Mammary epithelial cell (primary cell): ENCODE measurements at places on chromosomes 3 and 15.

DNA sequence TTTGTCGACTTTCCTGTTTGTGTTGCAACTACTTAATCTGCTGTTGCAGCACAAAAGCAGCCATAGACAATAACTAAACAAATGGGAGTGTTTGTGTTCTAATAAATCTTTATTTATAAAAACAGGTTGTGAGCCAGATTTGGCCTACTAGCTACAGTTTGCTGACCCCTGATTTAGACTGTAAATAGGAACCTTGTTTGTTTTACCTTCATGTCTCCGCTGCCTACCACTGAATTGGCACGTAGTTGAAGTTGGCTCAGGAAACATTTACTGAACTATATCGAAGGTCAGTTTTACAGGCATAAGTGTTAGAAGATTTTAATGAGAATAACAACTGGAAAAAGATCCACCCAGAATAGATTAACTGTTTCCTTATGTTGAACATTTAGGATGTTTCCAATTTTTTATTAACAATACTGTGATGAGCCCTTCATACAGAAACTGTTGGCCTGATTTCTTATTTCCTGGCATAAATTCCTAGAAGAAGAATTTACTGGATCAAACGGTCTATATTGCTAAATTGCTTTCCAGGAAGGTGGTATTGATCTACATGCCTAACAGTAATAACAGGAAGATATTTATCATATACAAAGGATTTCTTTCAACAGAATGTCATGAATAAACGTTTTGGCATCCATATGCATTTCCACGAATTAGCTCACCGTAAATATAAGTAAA is 156.2 kb upstream of the NR2E3 start:
- no peak for DNase-seq

DNA sequence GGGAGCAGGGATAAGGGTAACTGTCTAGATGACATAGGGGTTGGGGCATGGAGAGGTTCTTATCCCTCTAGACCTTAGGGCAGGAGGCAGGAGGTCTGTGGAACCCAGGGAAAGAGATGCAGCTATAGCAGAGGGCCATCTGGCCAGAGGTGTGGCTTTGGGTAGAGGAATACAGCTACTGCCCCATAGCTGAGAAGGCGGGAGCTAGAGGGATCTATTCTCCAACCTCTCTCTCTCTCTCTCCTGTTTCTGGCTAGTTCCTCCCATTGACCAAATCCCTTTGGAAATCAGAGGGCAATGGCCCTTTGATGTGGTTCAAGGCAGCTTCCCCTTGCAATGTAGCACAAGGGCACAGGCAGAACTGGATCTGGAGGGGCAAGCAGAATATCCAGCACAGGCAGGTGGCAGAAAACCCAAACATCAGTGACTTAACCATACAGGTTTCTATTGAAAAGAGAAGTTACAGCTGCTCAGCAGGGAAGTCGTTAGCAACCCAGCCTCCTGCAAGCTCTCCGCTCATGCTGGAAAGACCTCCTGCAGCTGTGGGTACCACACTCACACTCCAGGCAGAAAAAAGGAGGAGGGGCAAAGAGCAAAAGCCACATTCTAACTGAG is 22.3 kb upstream of the LMOD3 start:
- no peak for DNase-seq

DNA sequence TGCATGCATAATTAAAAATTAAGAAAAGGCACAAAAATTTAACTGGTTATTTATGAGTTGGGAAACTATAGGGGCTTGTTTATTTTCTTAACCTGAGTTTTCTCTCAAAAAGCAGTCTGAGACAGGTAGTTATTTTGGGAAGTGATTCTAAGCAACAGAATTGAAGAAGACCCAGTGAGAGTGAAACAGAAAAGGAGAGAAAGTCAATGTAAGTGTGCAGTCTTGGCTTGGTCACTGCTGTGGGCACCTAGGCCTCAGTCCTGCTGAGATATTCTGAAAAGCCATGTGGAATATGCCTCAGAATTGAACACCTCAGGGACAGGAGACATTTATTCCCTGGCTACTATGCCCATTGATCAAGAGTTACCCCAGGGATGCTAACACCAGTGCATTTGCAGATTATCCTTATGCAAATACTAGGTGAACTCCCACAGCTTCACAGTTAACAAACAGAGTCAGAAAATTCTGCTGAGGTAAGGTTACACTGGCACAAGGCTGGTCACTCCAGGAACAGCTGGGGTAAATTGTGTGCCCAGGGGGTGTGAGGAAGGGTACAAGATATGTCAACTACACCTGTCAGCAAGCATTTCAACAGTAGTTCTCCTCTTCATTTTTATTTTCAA is 222.7 kb downstream of the EFHB start:
- no peak for DNase-seq

DNA sequence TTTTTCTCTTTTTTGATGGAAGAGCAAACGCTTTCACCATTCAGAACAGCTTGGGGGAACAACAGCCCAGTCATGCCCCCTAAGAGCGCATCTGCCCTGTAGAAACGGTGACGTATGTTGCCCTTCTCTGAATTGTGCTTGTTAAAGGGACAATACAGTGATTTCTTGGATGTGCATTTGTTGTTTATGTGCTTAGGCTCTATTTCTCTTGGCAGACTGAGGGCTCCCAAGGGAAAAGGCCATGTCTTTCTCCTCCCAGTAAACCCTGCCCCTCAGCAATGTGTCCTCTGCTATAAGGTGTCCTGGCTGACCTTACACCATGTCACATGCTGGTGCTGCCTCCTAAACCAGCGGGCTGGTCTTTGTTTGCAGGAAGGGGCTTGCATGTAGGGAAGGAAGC is 346.1 kb downstream of the EPHB1 start:
- DNase-seq, result no peak
